ENCODE measurements at places on chromosomes 2 and 18.

- DNase-seq = no peak
These were observed 47.6 kb upstream of the FHL2 start for GRCh38 chr2:105446501-105446900.

- DNase-seq = no peak
These were observed 59.1 kb downstream of the ZEB2 start for GRCh38 chr2:144460727-144461307.

DNA sequence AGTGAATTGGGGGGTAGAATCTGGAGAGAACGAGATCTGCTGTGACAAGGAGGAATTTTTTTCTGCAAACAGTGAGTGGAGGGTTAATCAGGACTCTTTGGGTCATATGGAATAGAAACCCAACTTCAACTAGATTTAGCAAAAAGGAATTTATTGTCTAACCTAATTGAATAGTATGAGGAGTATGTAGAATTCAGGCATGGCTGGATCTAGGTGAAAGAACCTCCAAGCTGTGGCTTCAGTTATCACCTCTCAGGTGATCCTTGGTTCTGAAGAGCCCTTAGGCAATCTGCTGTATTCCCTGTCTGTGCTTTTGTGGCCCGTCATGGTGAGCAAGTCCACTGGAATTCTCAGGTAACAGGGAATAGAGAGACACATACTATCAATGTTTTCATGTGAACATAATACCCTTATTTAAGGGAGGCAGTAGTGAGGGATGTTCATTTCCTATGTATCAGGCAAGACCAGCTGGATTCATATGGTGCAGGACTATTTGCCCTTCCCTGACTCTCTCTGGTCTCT is 164.7 kb downstream of the ALPK2 start:
- no peak for DNase-seq

DNA sequence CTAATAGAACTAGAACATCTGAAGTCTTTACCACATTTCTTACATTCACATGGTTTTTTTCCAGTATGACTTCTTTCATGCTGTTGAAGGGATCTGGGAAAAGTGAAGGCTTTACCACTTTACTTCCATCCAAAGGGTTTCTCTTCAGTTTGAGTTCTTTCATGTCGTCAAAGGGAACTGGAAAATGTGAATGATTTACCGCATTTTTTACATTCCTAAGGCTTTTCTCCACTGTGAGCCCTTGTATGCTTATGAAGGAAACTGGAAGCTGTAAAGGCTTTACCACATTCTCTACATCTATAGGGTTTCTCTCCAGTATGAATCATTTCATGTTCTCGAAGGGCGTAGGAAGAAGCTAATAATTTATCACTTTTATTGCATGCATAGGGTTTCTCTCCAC is 46.7 kb downstream of the NBEAL1 start:
- DNase-seq = peak; percentile 87

DNA sequence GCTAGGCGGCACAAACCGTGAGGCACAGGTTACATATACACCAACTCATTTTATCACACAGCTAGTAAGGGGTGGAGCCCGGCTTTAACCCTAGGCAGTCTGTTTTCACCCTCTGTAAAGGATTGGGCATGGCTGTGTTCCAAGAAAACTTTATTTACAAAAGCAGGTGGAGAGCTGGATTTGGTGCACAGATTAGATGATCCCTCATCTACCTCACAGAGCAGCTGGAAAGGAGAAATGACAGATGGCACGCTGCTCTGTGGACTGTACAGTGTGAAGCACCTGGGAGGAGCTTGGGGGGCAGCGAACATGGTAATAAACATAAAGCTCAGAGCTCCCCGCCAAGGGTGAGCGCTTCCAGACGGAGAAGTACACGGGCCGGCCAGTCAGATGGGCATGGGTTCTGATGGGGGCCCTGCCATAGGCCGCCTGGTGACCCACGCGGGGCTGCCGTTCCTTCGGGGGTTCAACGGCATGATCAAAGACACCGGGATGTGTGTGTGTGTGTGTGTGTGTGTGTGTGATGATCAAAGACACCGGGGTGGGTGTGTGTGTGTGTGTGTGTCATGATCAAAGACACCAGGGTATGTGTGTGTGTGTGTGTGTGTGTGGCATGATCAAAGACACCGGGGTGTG is 862 bp upstream of the TMEM177 start:
- no peak for DNase-seq

- no peak for DNase-seq
These were observed 22.6 kb upstream of the ITGB6 start for GRCh38 chr2:160222546-160223283.

- peak; percentile 4 for DNase-seq
These were observed 134.8 kb downstream of the EIPR1 start for GRCh38 chr2:3242747-3243369.

- peak; percentile 53 for DNase-seq
These were observed 208.1 kb downstream of the KLHL29 start for GRCh38 chr2:23592898-23593751.

GRCh38 chr2:145861940-145862339 is 1342.0 kb upstream of the ZEB2 start:
- no peak for DNase-seq

- no peak for DNase-seq
These were observed 62.1 kb downstream of the C18orf63 start for GRCh38 chr18:74377776-74378175.

- DNase-seq = peak; percentile 88
These were observed 4.9 kb downstream of the KLHL30 start for GRCh38 chr2:238143239-238143951.
